Mucosa of descending colon (tissue), 3 donors: ENCODE measurements at places on chromosomes 4 and X.

- no peak for DNase-seq
These were observed 40.1 kb upstream of the MGST2 start for GRCh38 chr4:139625482-139625881.

DNA sequence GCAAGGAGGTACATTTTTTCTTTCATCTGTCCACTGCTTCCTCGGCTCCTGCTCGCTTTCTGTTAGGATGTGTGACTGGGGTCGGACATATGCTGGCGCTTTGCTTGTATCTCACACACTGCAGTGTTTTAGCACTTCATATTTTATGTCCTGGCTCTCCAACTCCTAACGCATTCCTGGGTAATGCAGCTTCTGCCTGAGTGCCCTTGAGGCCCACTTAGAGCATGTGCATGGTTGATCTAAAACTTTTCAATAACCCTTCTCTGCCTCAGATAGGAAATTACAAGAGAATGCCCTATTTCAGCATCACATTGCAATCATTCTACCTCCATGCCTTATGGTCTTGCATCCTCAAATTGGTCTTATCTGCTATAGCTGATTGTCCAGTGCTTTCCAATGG, 65.3 kb downstream of the NEIL3 start:
- DNase-seq = no peak

DNA sequence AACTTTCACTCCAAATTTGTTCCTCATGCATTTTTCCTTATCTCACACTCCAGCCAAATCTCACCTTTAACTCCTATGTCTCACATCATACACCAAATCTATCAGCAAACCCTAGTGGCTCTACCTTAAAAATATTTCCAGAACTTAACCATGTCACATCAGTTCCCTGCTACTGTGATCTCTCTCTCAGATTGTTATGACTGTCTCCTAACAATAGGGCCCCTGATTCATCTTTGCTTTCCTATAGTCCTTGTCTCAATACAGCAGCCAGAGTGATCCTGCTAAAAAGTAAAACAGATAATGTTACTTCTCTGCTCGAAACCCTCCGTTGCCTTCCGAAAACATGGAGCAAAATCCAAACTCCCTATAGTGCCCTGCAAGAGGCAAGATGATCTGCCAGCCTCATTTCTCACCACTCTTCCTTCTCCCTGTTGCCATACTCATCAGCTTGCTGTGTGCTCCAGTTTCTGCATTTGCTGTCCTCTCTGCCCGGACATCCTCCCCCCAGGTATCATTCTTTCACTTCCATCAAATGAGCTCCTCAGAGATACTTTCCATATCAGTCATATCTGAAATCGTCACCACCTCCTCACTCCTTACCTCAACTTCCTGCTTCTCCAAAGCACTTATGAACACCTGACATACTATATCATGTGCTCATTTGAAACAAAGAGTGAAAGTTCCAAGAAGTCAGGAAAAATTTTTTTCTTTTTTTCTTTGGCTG, 293.4 kb upstream of the NR3C2 start:
- no peak for DNase-seq

DNA sequence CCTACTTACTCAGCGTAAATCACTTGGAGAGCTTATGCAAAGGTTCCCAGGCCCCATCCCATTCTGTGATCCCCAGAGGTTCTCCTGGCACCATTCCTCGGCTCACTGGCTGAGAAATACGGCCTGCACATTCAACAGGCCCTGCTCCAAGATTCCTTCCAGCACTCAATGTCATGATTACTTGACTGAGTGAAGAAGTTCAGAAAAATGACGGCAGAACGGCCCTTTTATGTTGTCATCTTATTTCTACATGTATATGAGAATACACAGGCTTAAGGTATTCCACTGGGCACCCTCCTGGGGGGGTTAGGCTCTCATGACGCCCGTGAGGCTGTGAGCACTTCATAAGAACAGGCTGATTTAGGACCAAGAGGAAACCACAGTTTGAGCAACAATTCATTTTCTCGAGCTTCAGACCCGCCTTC, 190.6 kb downstream of the NSUN7 start:
- no peak for DNase-seq
